ENCODE measurements at places on chromosomes 2 and 18.

DNA sequence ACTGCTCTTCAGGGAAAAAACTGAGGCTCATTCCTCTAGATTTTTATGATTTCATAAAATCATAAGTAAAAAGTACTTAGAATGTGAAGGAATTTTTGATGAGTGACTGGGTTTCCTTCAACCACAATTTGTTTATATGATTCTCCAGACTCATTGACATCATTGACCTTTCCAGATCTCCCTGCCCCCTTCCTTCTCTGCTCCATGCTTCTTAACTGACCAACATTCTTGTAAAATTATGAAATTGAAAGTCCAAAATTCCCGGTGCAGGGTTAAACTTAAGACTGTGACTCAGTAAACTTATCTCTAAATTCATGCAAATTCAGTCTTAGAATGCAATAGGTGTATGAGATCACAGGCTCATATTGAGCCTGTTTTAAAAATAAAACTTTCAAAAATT is 648.9 kb downstream of the TDRD15 start:
- DNase-seq: no peak

- DNase-seq: no peak
Measured at GRCh38 chr2:49164729-49165128, 10.4 kb upstream of the FSHR start.

DNA sequence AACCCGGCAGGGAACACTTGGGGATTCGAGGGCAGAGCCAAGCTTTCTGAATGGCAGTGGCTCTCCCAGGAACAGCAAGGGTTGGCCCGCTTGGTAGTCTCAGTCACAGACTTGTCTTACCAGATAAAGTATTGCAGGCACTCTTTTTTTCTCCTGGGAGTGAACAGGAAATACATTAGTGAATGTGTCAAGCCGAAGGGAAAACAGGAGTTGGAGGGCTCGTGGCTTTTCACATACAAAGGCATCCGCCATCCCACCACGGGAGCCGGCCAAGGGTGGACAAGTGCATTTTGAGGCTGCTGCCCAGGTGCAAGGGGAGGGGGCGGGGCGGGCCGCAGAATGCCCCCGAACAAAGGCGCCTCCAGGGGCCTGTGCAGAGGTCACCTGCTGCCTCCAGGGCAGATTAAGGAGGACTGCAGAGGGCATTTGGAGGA is 163.3 kb upstream of the SIX3 start:
- no peak for DNase-seq

DNA sequence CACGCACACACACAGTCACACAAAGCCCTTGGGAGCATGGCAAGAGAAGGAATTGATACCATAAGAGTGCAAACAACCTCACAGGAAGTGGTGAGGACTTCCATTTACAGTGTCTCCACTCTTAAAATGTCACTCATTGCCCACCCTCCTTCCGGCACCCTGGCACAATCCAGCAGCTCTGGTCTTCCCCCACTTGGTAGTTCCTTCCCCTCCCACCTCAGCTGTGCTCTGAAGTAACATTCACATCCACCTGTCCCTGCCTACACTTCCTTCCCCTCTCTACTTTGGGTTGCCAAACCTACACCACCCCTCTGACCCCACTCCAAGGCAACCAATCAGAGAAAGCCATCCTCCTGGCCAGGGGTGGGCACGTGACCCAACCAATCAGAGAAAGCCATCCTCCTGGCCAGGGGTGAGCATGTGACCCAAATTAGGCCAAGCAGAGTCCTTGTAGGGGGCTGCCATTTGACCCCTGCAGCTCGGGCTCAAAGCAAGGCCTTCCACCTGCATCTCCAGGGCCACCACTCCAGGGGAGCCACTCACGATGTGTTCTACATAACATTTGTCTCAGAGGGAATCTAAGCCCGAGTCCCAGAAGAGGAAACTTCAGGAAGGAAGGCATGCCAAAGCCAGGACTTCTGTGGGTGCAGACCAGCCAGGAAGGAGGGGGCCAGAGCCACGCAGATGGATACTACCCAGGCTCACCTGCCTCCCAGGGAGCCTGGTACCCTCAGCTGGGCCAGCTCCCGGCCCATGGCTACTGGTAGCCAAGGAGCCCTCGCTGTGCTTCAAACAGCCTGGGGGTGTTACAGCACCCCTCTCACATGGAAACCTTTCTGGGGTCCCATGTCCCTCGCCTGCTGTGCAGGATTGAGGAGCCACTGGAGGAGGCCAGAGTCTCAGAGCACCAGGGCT is 21.2 kb downstream of the CYP26B1 start:
- no peak for DNase-seq

- no peak for DNase-seq
Measured at GRCh38 chr2:54560146-54560881, 104.2 kb downstream of the SPTBN1 start.

DNA sequence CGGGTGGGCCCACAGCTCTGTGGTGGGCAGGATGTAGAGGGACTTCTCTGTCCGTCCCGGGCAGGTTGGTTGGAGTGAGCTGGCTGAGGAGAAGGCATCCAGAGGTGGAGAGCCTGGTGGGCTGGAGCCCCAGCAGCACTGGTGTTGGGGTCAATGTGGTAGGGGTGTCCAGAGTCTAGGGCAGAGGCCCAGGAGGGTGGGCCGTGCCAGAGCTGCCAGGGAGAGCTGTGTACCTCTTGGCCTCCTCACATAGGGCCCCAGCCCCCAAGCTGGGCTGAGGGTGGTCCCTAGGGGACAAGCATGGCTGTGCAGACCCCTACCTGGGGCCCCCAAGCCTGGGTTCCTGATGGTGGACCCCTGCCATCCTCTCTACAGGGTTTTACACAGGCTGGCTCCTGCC is 16.0 kb downstream of the ANO7 start:
- no peak for DNase-seq

- DNase-seq: no peak
Measured at GRCh38 chr2:110755491-110756078, 23.2 kb downstream of the ACOXL start.

DNA sequence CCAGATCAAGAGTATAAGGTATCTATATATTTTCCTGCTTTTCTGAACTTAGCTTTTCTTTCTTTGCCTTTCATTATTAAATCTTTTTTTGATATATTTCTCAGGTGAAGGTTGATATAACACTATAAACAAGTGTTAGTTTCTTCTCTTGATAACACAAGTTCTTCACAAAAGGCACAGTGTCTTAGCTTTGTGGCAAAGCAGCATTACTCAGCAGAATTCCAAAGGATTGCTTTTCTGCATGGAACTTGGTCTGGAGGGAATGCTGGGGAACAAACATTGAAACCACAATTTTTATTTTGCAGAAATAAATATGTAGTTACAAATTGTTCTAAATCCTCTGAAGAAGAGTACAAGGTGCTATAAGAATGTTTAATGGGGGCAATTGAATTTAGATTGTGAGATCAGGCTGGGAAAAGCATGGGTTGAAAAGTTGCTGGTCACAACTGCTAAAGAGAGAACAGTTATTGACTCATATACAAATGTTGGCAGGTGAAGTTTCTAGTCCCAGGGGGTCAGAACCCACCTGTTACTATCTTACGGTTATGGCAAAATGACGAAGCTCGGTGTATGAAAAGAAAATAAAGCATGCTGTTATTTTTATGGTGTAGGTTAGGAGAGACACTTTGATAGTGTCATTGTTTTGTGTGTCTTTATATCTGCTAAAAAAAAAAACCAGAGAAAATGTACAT is 68.2 kb downstream of the UBR3 start:
- no peak for DNase-seq

DNA sequence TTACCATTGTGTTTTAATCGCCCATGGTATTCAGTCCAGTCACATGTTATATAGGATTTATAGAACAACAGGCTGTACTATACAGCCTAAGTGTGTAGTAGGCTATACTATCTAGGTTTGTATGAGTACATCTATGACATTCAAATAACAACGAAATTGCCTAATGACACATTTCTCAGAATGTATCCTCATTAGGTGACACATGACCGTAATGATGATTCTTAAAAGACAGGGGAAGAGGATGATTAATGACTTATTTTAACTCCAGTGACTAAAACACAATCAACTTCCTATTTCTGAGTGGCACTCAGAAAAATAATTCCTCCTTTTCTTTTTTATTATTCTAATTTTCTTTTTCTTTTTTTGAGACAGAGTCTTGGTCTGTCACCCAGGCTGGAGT is 63.0 kb upstream of the ACSL3 start:
- DNase-seq: no peak

- DNase-seq: no peak
Measured at GRCh38 chr18:36504928-36505327, 207.4 kb downstream of the FHOD3 start.

- DNase-seq: no peak
Measured at GRCh38 chr2:50650403-50650810, 381.5 kb downstream of the NRXN1 start.

DNA sequence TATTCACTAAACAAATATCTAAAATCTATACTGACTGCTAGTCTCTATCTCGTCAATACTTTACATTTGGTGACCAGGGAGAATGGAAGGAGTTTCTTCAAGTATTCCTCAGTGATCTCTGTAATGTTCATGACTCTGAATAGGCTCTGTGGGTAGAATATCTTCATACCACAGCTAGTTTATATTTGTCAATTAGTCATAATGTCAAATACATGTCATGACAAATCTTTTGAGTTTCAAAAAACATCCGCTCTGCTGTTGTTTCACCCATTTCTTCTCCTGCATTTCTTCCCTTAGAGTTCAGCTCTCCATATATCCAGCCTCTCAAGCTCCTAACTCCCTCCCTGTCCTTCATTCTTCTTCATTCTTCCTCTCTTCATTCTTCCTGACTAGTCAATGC is 206.5 kb upstream of the FANCL start:
- no peak for DNase-seq

- DNase-seq: no peak
Measured at GRCh38 chr2:70767079-70767698, 811 bp downstream of the ADD2 start.

GRCh38 chr18:38923540-38923939 is 1357.9 kb upstream of the CELF4 start:
- no peak for DNase-seq
